ENCODE measurements at places on chromosomes 16 and 17.

DNA sequence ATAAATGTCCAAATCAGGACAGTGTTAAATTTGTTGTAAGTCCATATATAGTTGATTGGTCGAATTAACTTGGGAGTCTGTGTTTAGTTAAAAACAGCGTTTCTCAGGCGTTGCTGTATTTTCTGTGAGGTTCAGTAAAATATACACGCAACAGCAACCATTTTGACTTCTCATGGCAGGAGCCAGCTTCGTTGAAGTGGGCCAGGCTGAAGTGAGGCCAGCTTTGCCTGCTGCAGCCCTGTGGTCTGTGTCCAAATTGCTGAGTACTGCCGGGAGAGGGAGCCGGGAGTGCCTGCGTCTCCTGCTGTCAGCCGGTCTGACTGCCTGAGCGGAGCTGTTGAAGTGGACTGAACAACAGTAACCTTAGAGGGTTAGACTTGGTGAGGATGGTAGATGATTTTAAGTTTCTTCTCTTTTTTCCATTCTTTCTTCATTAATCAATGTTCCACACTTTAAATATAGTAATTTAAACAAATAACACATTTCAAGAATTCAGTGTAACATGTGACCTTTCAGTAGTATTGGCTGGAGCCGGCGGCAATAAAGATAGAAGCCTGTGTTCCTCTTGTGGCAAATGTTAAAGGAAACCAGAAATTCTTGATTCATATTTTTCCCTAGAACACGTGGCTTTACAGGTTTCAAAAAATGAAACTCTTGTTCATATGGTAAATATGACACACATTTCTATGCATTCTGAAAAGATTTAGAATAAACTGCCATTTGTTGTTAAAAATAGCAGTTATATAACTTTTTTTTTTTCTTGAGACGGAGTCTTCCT is 37.0 kb upstream of the ZNF750 start:
- no peak for DNase-seq

DNA sequence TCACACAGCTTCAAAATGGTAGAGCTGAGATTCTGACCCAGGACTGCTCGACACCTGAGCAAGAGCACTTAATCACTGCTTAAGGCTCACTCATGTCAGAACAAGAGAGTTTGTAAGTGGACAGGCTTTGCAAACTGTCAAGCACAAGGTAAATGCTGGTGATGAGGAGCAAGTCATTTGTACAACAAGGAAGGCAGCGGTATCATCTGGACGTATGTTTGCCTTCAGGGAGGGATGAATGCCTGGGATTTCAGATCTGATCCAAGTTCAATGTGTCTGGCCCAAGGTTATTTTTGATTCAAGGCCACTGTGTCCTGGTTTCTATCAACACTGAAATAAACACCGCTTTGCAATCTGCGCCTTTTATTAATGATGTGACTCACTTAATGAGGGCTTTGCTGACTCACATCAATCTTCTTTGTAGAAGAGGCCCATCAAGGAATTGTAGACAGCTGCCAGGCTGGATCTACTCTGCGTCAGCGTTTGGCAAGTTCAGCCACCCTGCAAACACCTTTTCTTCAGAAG is 174.4 kb upstream of the HS3ST3A1 start:
- DNase-seq: no peak

GRCh38 chr16:1963806-1964505 is 670 bp downstream of the RPS2 start:
- DNase-seq: peak; percentile 52

DNA sequence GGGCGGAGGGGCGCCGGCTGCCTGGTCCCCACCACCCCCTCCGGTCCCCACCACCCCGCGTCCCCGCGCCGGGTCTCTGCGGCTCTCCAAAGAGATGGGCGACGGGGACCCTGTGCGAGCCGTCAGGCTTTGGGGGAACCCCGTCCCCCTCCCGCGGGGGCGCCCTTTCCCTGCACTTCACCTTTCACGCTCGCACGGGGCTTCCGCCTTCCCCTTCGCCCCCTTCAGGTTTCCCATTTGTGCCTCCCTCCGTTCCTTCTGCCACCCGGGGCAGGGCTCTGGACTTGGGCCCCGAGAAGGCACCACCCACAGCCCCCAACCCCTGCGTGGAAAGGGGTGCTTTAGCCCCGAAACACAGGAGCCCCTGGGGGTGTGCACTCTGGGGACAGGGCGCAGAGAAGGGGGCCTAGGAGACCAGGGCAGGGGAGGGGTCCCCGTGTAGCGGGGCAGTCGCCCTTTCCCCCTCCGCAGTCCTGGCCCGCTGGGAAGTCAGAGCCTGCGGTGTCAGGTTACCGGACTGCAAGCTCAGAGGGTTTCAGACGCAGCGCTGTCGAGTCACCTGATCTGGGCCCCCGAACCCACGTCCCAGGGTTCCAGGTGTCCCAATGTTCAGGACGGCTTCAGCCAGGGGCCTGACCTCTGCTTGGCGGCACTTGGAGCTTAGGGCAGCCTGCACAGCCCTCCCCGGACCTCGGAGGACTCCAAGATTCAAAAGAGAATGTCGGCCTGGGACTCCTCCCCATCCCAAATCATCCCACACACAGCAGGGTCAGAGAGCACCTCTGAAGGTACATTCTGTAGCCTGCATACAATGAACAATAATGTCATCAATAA is 6.7 kb upstream of the CCDC92B start:
- no peak for DNase-seq

- DNase-seq: no peak
These were observed 370.0 kb downstream of the KCNJ2 start for GRCh38 chr17:70539132-70539924.

GRCh38 chr16:86158688-86159360 is 259.9 kb downstream of the IRF8 start:
- DNase-seq: no peak

DNA sequence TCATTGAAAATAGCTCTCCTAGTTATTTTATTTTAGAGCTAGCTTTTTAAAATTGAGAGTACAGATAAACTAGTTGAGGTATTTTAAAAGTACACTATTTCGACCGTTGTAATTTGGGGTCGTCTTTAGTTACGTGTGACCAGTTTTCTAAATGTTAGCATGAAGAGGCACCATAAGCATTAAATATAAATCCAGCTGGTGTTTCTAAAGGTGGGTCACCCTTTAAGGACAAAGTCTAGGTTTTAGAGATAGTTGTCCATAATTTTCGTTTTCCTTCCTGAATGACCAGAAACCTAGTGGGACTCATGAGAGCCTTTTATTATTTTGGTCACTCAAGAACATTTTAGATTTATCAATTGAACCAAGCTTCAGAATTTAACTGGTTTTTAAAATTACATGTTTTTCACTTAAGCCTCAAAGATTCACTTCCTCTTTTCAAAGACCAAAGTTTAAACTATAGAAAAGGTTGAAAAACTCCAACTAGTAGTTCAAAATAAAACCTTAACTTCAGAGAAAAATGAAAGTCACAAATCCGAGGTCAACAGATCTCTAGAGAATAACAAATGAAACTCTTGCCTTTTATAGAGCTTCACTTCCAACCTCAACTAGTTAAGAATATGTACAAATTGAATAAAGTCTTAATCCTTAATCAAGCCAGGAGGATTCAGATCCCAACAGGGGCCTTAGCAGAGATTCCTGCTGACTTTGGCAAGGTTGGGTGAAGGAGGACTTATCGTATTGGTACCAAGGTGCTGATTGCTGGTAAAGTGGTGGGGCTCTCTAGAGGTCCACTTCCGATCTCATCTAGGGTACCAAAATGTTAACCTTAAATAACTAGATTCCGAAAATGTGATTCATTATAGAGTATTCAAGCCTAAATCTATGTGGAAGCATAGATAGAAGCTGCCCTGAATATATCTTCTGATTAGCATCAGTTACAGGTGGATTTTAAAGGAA is 32.5 kb downstream of the PHKB start:
- no peak for DNase-seq

DNA sequence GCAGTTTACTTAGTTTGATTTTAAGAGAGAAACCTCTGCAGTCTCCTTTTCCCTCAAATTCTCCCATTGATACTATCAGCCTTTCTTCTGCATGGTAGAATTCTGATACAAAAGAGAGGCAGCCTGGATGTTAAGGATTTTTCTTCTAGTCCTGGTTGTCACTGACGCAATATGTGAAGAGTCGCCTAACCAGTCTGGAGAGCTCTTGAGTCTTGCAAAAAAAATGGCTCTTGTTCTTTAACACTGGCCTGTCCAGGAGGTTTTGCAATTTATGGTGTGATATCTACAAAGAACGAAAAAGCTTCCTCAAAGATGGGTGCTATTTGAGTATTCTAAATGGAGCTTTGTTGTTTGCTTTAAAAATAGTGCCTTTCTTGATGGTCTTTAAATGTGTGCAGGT is 28.9 kb downstream of the COX10 start:
- DNase-seq: no peak

DNA sequence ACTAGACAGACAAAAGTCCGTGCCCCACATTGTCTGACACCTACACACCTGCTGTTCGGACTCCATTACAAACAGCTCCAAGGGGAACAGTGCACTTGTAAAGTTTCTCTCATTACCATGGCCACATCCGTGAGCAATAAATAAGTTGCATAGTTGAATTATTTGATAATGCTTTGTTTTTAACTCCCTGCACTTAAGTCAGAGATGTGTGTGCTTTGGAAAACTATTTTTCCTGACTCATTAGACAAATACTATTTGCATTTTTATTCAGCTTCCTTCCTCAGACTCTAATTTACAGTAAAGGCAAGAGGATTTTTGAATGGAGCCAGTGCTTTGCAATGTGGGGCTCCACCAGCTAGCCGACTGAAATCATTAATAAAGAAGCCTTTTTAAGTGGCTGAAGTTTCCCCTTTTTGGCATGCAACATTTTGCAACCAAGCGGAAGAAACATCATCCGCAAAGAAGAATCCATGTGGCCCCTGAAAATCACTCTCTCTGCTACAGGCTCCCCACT is 6.5 kb upstream of the CCL2 start:
- DNase-seq: no peak

DNA sequence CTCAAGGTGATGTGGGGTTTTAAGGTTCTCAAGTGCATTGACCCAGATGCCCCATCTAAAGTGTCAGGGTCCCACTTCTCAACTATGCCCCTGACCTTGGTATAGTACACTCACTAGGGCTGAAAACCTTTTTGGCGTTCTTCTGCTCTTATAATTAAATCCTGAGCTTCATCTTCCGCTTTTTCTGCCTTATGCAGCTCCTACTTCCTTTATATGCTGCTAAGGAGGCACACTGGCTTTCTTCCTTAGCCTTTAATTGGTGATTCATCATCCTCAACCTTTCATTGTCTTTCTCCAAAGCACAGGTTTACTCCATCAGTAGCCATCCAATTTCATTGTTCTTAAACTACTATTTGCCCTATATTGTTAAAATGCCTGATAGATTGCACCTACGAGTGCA is 5.3 kb upstream of the NF1 start:
- DNase-seq: no peak

DNA sequence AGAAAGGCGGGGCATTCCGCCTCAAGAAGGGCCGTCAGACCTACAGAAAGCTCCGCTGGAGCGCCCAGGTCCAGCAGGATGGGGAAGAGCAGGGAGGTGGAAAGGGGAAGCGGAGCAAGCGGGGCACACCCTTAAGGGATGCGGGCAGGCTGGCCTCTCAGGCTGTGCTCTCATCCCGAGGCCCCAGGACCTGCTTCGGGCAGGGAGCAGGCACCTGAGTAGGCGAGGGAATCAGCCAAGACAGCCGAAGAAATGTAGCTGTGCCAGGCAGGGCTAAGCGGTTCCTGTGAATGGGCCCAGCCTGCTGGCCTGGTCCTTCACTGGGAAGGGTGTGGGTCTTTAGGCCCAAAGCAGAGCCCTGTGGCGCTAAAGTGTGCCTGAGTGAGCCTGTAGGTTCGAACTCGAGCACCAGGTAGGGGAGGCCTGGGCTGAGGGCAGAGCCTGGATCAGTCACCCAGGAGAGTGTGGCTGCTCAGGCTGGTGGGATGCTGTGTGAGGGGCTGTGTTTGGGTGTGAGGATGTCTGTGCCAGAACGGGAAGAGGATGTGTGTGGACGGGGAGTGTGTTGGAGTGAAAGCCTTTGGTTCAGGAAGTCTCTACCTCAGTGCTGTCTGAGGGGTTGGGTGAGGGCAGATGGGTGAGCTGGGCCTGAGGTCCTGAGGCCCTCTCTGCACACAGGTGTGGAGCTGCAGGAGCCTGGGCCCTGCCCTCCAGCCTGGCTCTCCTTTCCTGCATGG is 3.3 kb downstream of the TBX4 start:
- DNase-seq: no peak

- DNase-seq: no peak
These were observed 6.7 kb downstream of the HAGHL start for GRCh38 chr16:733382-734207.

GRCh38 chr17:64032081-64032480 is 11.6 kb upstream of the ICAM2 start:
- DNase-seq: no peak

DNA sequence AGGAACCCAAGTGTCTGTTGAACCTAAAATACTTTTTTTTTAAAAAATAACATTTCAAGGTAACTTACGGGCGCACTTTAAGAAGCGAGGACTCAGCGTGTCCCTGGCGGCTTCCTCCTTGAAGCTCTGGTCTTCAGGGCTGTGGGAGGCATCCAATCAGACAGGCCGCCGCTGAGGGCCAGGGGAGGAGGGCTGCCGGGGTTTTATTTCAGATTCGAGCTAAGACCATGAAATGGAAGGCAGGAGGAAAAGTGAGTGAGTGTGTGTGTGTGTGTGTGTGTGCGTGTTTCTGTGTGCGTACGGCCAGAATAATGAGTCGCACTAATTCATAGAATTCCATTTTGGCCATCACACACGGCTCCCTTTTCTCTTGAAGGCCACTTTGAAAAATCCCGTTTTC is 41.1 kb downstream of the C16orf78 start:
- no peak for DNase-seq

DNA sequence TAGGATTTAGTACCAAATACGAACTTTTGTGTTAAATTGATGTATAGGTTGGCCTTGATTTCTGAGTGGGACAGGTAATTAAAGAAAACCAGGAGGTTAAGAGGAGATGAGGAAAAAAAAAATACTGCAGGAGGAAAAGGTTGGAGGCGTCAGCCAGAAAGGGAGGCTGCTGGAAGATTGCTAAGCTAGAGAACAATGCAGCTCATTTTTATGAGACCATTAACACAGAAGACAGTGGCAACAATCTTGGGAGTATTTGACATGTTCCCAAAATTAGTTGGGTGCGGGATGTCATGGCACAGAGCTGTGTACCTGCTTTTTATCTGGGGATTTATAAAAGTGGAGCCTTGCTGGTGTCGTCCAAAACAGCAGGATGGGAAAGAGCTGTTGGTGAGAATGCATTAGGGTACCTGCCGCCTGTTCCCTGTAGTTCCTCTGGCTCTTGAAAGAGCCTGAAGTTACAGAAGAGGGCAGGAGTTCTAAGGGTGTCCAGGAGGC is 229.3 kb downstream of the RBFOX1 start:
- DNase-seq: no peak

GRCh38 chr17:64259922-64260321 is 3.1 kb downstream of the TEX2 start:
- no peak for DNase-seq

GRCh38 chr17:55911186-55911585 is 160.3 kb downstream of the PCTP start:
- DNase-seq: no peak
